Thyroid gland (tissue), 4 donors: ENCODE measurements at places on chromosomes 2 and 18. TPM values are rescaled to one million over a fixed set of nuclear protein-coding genes. Genes with fewer than 3 reads are reported as not detected.

DNA sequence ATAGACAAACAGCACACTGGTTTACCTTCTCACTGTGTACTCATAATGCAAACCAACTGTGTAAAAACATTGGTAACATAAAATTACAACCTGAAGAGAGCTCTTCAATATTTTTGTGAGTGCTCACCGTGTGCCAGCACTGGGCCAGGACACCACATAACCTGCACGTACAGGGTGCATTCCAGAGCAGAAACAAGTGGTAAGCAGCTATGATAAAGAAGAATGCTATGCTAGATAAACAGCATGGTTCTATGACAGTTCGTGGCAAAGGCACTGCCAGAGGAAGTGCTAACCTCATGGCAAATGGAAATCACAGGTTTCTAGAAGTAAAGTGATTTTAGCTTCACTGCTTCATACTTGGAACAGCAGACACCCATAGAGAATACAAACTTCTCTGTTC, 343.5 kb downstream of the MTX2 start:
- no peak for DNase-seq
- H3K4me3 ChIP-seq, result no peak overlapping the region

- no peak for DNase-seq
- H3K4me1 ChIP-seq, result peaks cover 13% of the 10 kb centered on the region
- no peaks in the 10 kb centered on the region for H3K27me3 ChIP-seq
- H3K36me3 ChIP-seq, result no peaks in the 10 kb centered on the region
- H3K27ac ChIP-seq, result no peak overlapping the region
Observed at GRCh38 chr18:3511980-3512379, 62.0 kb downstream of the TGIF1 start.

DNA sequence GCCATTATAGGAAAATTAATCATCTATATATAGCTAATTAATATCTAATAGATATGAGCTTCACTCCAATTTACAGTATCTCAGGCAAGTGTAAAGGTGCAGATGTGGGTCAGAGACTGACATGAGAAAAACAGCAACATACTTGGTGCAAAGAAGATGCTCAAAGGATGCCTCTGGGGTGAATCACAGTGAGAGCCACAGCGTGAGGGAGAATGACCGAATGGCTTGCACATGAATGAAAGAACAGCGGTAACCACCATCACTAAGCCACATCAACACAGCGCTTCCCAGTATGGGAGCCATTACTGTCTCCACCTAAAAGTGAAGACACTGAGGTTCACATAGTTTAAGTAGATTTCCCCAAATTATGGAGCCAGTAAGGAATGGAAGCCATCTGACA, 423.4 kb upstream of the ID2 start:
- no peaks in the 10 kb centered on the region for H3K36me3 ChIP-seq
- no peaks in the 10 kb centered on the region for H3K27me3 ChIP-seq
- H3K27ac ChIP-seq, result no peak overlapping the region
- no peaks in the 10 kb centered on the region for H3K4me1 ChIP-seq
- no peak for DNase-seq

Gene SPATS2L
- total RNA-seq, result 66.9 TPM

DNA sequence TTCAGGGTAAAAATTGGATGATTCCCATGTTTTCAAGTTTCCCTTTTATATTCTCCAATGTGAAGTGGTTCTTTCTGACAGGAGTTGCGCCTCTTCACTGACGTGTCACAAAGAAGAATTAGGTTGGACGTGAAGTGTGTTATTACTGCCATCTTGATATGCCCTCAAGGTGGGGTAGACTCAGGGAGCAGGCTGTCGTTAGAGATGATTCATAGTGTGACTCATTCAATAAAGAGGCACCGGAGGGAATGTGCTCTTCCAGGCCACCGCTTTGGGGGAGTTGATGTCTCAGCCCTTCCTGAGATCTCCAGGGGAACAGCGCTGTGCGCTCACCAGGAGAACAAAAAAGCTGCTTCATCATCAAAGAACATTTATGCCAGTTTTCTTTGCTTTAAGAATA, 3.6 kb upstream of the DGKD start:
- no peaks in the 10 kb centered on the region for H3K36me3 ChIP-seq
- no peaks in the 10 kb centered on the region for H3K27me3 ChIP-seq
- no peak overlapping the region for H3K4me3 ChIP-seq
- no peak overlapping the region for H3K27ac ChIP-seq

- H3K27ac ChIP-seq, result peak overlapping the region; percentile 93
- H3K27me3 ChIP-seq, result no peaks in the 10 kb centered on the region
- H3K36me3 ChIP-seq, result no peaks in the 10 kb centered on the region
- peaks cover 54% of the 10 kb centered on the region for H3K4me1 ChIP-seq
Observed at GRCh38 chr2:217978536-217979150, 24.2 kb downstream of the TNS1 start.

Gene CIB4
- total RNA-seq, result not detected

Gene CCDC74B
- 9.8 TPM for total RNA-seq

Gene ASB18
- not detected for total RNA-seq

DNA sequence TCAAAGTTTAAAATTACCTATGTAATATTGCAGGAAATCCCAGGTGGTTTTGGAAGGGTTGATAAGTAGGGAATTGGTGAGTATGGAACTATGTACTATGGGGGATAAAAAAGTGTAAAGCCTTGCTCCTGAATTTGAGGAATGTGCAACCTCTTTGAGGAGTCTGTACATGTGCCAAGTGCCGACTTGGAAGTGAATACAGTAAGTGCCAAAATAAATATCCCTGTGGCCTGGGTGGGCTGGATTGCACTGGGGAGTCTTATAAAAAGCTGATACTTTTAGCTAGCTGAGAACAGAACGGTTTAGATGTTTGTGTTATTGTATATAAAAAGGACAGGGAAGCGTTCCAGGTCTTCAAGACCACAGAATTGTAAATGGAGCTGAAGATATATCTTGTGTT, 317.1 kb upstream of the LRRTM1 start:
- DNase-seq, result peak; percentile 5
- no peaks in the 10 kb centered on the region for H3K27me3 ChIP-seq
- H3K27ac ChIP-seq, result no peak overlapping the region
- H3K4me3 ChIP-seq, result no peak overlapping the region

DNA sequence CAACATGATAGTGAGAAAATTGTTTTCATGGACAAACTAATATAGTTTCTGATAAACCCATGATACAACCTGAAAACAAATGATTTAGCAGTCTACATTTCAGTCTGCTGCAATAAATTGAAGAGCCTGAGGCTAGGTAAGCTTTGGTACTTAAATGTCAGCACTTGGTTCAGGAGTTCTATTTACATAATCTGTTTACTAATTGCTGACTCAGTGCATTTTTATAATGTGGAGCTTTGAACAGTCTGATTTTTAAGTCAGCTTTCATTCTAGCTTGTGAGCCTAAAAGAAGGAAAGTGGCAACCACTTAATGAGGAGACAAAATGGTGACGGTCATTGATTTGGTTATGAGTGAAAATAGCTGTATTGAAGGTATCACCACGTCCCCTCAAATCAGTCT, 488.6 kb downstream of the CPS1 start:
- H3K27ac ChIP-seq, result no peak overlapping the region
- no peaks in the 10 kb centered on the region for H3K4me1 ChIP-seq
- H3K4me3 ChIP-seq, result no peak overlapping the region
- DNase-seq, result no peak

Gene AMER3
- not detected for total RNA-seq

DNA sequence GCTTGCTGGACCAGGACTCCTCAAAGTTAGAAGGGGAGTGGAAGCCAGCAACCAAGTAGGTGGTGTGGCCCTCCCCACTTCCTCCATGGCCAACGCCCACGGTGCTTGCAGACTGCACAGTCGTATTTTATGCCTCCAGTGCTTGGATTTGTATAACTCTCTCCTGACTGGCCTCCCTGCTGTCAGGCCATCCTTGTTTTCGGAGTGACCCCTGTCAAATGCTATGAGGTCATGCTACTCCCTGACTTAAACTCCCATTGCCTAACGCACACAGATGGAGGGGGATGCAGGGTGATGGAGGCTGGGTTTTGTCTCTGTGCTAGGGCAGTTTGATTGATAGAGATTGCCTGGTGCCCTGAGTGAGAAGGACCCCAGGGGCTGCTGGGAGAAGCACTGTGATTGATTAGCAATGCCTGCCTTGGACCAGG, 36.1 kb downstream of the GLI2 start:
- DNase-seq, result no peak
- H3K4me1 ChIP-seq, result no peaks in the 10 kb centered on the region
- H3K27ac ChIP-seq, result no peak overlapping the region

GRCh38 chr2:10880586-10881321, 31.0 kb upstream of the KCNF1 start:
- no peaks in the 10 kb centered on the region for H3K27me3 ChIP-seq
- no peak overlapping the region for H3K27ac ChIP-seq
- no peak overlapping the region for H3K4me3 ChIP-seq

DNA sequence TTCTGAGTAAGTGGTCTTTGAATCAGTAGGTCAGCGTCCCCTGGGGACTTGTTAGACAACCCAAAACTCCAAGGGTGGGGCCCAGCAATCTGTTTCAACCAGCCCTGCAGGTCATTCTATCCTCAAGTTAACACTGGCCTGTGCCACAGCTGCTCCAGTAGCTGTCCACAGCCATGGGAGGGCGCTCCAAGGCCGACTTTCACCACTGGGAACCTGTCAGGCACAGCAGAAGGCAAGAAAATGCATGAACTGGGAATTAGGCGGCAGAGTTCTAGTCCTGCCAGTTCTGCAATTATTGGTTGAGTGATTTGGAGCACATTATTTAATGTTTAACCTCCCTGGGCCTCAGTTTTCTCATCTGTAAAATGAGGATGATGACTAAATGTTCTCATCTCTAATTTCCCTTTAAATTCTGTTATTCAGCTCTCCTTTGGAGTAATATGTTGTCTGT, 17.4 kb upstream of the MRPL33 start:
- H3K27ac ChIP-seq, result no peak overlapping the region
- H3K27me3 ChIP-seq, result no peaks in the 10 kb centered on the region
- H3K4me3 ChIP-seq, result no peak overlapping the region
- DNase-seq, result peak; percentile 50

Gene HOXD3
- 3.0 TPM for total RNA-seq

DNA sequence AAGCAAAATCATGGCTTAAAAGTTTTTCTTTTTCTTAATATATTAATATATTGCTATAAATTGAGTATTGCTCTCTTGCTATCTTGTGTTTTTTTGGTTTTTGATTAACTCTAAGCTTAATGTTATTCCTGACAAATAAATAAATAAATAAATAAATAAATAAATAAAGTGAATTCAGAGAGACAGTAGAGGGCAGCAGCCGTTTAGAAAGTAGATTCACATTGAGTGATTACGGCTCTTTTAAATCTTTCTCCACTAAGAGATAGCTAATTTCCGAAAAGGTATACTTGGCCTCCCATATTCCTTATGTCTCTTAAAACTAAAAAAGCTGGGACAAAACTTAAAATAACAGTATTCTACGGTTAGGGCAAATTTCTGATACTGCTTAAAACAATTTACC, 34.3 kb downstream of the MSH2 start:
- no peaks in the 10 kb centered on the region for H3K36me3 ChIP-seq
- no peak overlapping the region for H3K4me3 ChIP-seq
- H3K4me1 ChIP-seq, result no peaks in the 10 kb centered on the region
- no peak overlapping the region for H3K27ac ChIP-seq
- no peak for DNase-seq

DNA sequence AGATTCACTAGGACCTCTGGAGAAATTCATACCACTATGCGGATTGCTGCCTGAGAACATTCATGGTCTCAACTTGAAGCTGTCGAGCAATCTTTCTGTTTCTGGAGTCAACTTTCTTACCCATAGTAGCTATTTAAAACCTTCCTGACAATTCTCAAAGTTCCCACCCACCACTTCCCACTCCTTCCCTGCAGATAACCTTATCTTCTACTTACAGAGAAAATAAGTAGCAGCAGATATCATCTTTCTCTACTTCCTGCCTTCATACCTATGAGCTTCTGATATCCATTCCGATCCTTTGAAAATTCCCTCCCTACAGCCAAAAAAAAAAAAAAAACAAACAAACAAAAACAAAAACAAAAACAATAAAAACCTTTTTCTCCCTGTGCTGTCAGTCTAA, 81.2 kb upstream of the CYRIA start:
- no peaks in the 10 kb centered on the region for H3K36me3 ChIP-seq
- peaks cover 7% of the 10 kb centered on the region for H3K4me1 ChIP-seq
- H3K4me3 ChIP-seq, result no peak overlapping the region
- no peak overlapping the region for H3K27ac ChIP-seq
- no peak for DNase-seq
- no peaks in the 10 kb centered on the region for H3K27me3 ChIP-seq

Gene GKN2
- not detected for total RNA-seq

DNA sequence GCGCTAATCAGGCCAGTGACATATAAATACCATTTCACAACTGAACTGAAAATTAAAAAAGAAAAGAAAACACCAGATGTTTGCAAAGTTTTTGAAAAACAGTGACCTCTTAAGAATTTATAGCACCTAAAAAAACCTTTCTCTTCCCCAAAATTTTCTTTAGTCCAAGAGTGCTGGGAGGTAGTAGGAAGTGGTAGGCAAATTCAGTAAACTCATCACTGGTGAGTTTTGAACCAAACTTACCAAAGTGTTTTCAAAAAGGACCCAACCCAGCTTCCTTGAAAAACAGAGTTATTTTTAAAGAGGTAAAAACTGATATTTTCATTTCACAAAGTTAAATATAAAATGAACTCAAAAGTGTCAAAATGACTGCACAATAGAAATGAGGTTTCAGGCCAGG, 90.4 kb downstream of the TMEM247 start:
- no peak for DNase-seq
- H3K36me3 ChIP-seq, result no peaks in the 10 kb centered on the region
- no peak overlapping the region for H3K4me3 ChIP-seq
- H3K4me1 ChIP-seq, result peaks cover 32% of the 10 kb centered on the region

GRCh38 chr18:64851726-64852125, 702.8 kb upstream of the LINC00305 start:
- H3K4me3 ChIP-seq, result no peak overlapping the region
- H3K27ac ChIP-seq, result no peak overlapping the region
- H3K36me3 ChIP-seq, result no peaks in the 10 kb centered on the region
- no peaks in the 10 kb centered on the region for H3K4me1 ChIP-seq

Gene KCNG2
- not detected for total RNA-seq

DNA sequence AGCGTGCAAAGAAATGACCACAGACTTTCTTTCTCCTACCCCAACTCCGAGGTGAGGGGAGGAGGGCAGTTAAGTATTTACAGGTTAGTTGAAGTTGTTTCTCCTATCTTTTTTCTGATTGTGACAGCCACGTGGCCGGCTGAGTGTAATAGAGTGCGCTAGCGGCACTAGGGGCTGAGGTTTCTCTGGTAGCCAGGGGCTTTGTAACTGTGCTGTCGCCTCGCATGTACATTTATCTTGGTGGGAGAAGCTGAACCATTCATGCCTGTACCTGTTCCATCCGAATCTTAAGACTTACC, 214.1 kb upstream of the STON1 start:
- H3K36me3 ChIP-seq, result no peaks in the 10 kb centered on the region
- H3K4me3 ChIP-seq, result peak overlapping the region; percentile 88
- peaks cover 7% of the 10 kb centered on the region for H3K4me1 ChIP-seq
- no peaks in the 10 kb centered on the region for H3K27me3 ChIP-seq
- H3K27ac ChIP-seq, result no peak overlapping the region
- no peak for DNase-seq

GRCh38 chr2:176395273-176395854, 126.1 kb downstream of the MTX2 start:
- no peak overlapping the region for H3K4me3 ChIP-seq
- no peaks in the 10 kb centered on the region for H3K36me3 ChIP-seq
- H3K27ac ChIP-seq, result no peak overlapping the region
- peaks cover 44% of the 10 kb centered on the region for H3K4me1 ChIP-seq
- no peak for DNase-seq

GRCh38 chr2:127632592-127633489, 13.1 kb upstream of the GPR17 start:
- no peak overlapping the region for H3K4me3 ChIP-seq
- H3K27me3 ChIP-seq, result no peaks in the 10 kb centered on the region
- peaks cover 5% of the 10 kb centered on the region for H3K4me1 ChIP-seq
- H3K27ac ChIP-seq, result no peak overlapping the region
